ENCODE measurements at places on chromosomes 1 and 21.

GRCh38 chr1:115877511-115877910 is 36.6 kb upstream of the NHLH2 start:
- no peak for DNase-seq

- DNase-seq, result no peak
These were observed 36.7 kb downstream of the NPHP4 start for GRCh38 chr1:5955479-5955977.

- DNase-seq, result no peak
These were observed 1027.3 kb downstream of the KCNT2 start for GRCh38 chr1:195580988-195581387.

DNA sequence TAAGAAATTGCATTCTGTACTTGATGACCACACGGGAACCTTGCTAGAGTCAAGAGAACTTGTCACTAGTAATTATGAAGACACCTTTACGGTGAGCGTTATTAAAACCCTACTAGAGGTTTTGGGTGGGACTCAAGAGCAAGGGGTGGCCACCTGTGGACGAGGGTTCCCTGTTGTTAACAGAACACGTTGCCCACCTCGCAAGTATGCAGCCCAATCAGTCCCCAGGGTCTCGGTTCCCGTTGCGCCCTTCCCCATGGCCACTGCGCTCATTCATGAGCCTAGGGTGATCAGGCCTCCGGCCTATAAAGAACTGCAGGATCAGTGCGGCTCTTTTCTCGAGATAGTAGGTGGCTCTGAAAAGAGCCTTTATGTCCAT is 30.2 kb upstream of the RNF187 start:
- no peak for DNase-seq

DNA sequence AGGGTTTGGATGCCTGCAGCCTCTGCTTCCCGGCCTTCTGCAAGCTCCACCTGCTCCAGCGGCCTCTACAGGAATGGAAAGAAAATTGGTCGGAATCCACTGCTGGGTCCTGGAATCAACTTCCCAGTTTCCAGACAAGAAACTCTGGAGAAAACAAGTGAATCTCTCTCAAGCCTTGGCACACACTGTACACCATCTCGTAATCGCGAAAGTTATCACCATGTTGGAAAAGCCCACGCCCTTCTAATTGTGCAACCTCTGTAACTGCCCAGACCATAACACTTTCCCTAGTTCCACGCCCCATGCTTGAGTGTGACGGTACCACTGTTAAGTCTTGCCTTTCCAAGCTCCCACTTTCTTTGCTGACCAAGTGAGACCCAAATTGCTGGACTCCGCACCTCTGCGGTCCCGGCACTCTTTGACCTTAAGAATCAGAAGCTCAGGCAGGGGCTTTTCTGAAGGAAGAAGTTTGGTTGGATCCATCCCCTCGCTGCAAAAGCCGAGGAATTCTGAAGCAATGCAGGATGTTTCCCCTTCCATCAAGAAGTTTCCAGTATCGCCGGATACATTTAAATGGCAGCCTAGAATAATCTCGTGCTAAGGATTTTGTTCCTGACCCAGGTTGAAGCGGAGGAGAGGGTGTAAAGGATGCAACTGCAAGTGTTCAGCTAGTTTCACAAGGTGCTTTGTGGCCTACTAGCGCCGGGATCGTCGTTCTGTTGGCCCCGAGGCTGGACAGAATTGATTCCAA is 6.2 kb downstream of the NR5A2 start:
- DNase-seq, result no peak

DNA sequence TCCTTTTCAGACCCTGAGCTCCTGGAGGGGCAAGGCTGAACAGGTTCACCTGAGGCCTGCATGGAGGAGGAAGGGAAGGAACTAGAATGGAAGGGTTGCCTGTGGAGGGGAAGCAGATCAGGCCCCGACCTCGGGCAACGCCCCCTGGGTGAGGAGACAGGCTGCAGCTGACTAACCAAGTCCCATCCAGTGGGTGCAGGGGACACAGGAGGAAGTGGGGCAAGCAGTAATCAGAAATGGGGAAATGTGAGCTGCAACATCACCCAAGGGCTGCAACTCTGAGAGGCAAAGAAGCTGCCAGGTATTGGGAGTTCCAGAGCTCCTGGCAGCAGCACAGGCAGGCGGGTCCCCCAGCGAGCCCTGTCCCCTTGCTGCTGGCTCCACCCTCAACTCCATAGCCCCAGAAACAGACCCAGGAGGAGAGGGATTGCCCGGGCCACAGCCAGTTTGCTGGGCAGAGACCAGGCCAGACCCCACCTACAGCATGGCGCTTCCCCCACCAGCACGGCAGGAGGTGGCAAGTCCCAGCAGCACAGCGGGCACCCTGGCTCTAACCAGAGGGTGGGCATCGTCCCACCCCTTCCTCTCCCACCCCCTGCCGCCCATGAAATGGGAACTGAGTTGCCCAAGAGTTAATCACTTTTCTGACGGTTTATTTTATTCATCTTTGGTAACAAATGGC is 38.5 kb downstream of the MRPL37 start:
- no peak for DNase-seq

- DNase-seq, result no peak
These were observed 91.2 kb upstream of the KCNJ15 start for GRCh38 chr21:38165466-38166172.

DNA sequence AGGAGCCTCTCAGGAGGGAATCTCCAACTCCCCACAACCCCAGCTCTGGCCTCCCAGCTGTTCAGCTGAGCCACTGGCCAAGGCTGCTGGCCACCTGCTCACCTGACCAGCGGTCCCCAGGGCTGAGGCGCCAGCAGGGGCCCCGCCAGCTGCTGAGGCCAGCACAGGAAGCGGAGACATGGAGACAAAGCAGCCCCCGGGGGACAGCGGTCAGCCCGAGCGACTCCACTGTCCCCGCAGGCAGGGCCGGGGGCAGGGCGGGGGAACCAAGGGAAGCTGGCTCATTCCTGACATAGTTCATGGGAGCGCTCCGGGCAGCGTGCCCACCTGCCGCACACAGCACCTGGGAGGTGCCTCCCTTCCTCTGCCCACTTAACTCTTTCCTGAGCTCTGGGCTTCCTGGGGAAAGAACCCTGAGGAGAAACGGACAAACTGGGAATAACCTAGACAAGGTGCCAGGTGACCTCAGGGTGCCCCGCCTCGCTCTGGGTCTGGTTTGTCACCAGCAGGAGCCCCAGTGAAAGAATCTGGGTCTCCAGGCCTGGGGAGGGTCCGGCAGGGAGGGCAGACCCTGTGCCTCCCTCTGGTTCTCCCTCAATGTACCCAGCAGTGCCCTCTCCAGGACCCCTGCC is 10.7 kb downstream of the EPHA2 start:
- DNase-seq, result peak; percentile 74

DNA sequence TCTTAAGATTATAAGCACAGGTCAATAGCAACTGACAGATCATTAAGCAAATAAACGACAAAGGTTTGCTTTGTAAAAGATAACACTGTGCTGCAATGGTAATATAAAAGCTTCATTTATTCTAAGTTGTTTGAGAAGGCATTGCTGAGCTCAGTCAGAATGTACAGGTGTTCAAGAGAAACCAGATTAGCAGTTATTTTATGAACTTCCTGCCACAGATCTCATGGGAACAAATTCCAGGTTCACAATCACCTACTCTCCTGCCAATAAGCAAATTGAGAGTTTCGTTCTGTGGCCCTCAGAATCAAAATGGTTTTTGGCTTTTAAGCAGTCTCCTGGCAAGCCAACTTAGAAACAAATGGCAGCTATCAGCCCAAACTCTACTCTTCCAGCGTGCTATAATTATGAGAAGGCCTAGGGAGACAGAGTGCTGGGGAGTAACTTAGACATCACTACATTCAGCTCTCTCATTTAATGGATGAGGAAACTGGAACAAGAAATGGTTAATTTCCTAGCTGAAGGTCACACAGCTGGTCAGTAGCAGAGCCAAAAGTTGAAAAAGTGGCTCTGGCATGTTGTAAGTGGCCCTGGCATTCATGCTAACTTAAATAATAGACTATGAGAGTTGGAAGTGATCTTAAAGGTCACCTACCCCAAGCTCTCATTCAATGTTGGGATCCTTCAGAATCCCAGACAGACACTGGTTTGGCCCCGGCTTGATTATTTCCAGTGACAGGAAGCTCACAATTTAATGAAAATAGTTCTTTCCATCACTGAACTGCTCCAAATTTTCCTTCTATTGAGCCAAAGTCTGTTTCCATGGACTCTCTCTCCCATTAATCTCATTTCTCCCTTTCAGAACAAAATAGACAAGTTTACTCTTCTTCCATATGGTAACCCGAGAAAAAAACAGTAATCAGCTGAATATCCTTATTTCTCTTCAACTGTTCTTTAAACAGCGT is 82.6 kb upstream of the EDEM3 start:
- DNase-seq, result no peak

DNA sequence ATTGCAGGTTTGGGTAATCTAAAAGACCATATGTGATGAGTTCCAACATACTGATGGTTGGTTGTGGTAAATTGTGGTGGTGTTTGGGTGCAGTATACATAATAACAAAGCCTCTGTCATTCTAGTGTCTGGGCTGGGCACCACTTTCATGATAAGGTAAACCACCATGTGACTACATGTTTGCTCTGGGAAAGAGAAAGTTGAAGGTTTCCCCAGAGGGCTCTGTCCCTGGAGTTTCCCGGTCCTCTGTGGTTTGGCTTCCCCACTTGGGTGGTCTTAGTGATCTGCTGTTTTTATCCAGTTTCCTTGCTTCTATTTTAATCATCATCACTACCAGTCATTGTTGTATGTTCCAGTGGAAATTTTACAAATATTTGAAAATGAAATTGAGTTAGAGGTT is 55.9 kb upstream of the TSPAN2 start:
- no peak for DNase-seq

- no peak for DNase-seq
These were observed 2.3 kb upstream of the LCE3D start for GRCh38 chr1:152582647-152583046.

- DNase-seq, result no peak
These were observed 181.1 kb downstream of the DYRK1A start for GRCh38 chr21:37547615-37548200.

GRCh38 chr21:25402134-25402961 is 204.9 kb downstream of the MRPL39 start:
- DNase-seq, result no peak

GRCh38 chr1:203467550-203467921 is 8.1 kb upstream of the PRELP start:
- DNase-seq, result no peak

- no peak for DNase-seq
These were observed 46.9 kb upstream of the NEXN start for GRCh38 chr1:77841574-77841973.

GRCh38 chr1:112808861-112809684 is 93.9 kb upstream of the PPM1J start:
- peak; percentile 45 for DNase-seq

- DNase-seq, result no peak
These were observed 21.9 kb downstream of the EFCAB14 start for GRCh38 chr1:46697053-46697452.

- DNase-seq, result no peak
These were observed 113.1 kb upstream of the RGS18 start for GRCh38 chr1:192045131-192045530.

DNA sequence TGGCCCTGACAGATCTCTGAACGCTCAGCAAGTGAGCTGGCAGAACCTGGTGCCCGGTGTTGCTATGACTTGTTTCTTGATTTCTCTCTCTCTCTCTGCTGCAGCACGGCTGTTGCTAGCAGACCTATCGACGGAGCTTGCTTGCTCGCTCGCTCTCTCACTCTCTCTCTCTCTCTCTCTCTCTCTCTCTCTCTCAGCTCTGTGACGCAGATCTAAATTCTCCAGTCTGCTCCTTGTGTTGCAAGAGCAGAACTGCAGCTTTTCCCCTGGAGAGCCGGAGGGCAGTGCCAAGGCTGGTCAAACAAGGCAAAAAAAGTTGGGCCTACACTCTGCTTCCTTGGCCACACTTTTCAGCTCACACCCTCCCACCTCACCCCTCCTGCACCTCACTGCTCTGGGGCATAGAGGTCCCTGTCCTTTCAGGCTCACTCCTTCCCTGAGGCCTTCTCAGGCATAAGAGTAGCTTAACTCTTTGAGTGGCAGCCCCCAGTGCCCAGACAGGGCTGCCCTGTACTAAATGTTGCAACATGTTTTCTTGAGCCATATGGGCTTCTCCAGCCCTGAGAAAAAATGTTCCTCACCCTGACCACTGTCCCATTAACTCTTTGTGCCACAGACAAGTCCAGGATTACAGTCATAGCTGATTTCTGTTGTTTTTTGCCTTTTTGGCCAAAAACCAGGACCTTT is 72.2 kb downstream of the CD46 start:
- peak; percentile 9 for DNase-seq

DNA sequence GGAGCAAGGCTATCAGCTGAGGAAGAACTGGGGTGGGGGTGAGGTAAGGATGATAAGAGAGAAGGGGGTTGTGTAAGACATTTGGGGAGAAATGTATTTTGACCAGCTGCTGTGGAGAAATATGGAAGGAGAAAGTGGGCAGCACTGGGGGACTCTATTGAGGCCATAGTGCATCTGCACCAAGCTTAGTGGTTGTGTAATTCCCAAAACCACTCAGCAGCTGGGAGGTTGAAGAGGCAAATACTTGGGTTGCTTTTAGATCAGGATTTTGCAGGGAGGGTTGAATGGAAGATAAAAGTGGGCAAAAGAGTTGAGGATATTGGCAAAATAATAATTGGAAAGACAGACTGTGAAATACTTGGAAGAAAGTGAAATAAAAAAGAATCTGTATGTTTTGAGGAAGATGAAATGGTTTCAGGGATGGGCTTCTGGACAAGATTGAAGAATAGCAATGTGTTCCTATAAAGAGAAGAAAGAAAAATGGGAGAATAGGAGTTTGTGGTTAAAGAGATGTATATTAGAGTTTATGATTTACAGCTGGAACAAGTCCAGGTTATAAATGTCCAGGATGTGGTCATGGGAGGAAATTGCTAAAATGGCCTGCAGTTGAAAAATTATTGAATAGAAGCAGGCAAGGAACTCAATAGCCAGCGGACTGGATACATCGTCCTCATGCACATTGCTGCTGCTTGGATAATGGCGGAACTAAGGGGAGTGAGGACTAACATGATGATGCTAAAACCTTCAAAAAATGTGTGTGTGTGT is 162.7 kb downstream of the DNM3 start:
- no peak for DNase-seq

- DNase-seq, result no peak
These were observed 9.2 kb downstream of the RPS6KA1 start for GRCh38 chr1:26538480-26539412.

GRCh38 chr1:20047096-20047495 is 22.9 kb upstream of the PLA2G5 start:
- no peak for DNase-seq

DNA sequence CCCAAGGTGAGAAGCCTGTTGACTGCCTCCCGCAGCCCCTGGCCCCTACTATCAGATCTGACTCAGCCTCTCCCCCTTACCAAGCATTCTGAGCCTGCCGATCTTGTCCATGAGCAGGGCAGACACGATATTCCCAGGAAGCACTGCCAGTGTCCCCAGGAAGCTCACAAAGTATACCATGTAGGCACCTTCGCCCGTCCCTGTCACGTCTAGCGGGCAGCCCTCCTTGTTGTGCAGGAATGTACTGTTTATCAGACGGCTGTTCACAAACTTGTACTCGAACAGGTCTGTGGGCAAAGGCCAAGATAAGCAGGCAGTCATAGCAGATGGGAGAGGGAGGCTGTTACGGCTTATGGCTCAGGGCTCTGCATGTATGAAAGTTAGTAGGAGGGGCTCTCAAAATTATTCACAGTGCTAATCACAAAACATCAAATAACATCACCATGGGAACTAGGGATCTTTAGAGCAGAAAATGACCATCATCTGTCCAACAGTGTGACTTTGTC is 7.3 kb downstream of the BOLA1 start:
- no peak for DNase-seq

- DNase-seq, result no peak
These were observed 587 bp upstream of the SLC25A34 start for GRCh38 chr1:15735304-15736037.

All from NCI-H2029 (cell line).